ENCODE measurements at places on chromosomes 1 and 21.

GRCh38 chr1:92298213-92298572 lies 594 bp downstream of the GLMN start:
- DNase-seq, result no peak

DNA sequence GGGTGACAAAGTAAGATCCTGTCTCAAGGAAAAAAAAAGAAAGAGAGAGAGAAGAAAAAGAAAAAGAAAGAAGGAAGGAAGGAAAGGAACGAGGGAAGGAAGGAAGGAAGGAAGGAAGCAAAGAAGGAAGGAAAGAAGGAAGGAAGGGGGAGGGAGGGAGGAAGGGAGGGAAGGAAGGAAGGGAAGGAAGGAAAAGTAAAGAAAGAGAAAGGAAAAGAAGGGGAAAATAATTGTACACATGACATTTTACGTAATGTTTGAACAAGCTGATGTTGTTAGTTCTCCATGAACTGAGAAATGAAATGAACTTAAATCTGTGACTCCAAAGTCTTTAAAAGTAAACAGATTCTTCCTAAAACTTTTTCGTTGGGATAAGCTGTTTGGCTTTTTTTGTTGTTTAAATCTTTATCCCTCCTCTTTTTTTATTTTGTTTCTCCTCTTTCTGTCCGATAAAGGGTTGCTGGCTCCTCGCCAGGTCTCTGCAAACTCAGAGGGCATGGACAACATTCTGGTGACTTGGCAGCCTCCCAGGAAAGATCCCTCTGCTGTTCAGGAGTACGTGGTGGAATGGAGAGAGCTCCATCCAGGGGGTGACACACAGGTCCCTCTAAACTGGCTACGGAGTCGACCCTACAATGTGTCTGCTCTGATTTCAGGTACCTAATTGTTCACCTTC lies 59.8 kb downstream of the IL12RB2 start:
- no peak for DNase-seq

DNA sequence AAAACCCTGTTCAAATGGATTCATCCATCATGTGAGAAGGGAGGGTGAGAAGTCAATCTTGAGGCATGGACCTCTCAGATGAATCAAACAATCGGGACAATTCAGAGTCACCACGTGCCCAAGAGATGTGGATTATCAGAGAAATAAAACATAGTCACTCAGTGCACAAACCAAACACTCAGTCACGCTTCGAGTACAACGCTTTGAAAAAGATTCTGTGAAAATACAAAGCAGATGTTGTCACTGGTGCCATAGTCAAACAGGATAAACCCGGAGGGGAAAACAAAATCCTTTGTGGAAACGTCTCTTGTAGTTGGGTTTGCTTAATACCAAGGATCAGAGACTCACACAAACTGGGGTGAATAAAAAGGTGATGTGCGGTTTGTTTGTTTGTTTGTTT lies 188.4 kb downstream of the RRAGC start:
- no peak for DNase-seq

DNA sequence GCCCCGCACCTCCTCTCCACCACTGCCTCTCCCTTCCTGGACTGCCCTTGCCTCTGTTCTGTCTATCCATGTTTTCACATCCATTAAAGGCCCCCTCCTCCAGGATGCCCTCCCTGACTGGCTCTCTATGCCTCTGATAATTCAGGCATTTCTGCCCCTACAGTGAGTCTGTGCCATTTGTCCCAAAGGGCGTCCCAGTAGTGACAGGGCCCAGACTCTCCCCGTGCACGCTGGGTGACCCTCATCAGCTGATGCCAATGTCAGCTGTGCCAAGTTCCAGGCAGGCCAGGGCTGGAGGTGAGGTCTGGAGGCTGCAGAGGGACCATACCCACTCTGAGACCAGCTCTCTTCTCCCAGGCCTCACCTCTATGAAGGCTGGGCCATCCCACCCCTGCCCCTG lies 3.2 kb upstream of the PLEKHG5 start:
- DNase-seq, result no peak

DNA sequence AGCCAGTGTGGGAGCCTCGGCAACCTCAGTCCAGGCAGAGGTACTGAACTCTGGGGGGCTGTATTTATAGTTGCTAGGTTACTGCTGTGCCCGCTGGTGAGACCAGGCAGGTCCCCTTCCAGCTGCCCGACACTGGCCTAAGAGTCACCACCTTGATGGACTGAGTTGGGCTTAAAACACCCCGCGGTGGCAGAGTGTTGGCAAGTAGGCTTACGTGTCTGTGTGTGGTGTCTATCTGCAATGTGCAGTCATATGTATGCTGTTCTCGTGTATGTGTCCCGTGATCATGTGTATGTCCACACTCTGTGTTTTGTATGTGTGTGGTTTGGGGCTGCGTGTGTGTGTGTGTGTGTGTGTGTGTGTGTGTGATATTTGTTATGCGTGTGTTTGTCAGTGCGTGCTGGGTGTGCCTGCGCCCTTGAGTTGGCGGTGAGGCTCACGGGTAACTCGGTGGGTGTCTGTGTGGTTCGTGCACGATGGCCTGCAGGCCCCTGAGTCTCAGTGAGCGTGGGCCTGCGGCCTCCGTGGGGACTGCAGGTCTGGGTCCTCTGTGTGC lies 65.5 kb downstream of the MEF2D start:
- DNase-seq, result no peak

DNA sequence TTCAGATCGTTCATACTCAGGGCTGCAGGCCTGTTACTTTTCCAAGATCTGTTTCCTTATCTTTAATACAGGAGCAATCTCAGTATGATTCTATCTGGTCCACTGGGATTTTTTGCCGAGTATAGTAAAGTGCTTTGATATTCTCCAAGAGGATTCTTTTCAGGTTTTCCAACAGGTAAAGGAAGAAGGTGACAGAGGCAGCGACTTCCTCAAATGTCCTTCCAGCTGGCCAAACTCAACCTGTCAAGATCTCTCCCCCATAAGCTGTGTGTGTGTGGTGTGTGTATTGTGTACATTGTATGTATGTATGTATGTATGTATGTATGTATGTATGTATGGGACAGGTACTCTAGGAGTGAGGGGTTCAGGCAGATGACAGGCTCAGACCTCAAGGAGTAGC lies 1.1 kb downstream of the AKR1A1 start:
- DNase-seq, result no peak

DNA sequence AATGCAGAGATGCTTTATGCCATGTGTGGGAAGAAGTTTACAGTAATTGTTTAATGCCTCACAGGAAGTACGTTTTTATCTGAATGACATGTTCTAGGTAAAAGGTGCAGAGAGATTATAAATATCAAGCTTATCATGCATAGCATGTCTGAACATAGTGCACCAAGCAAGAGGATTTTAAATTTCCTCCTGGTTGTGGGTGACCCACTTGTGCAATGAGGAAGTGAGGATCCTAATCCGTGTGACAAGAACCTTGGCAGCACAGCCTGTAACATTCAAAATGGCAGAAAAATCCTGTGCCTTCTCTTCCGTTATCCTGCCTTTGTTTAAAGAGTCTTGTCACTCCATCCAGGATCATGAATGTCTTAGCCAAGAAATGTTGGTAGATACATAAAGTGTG lies 75.6 kb downstream of the PLA2G4A start:
- DNase-seq, result no peak

GRCh38 chr1:1914101-1914970 lies 724 bp upstream of the CALML6 start:
- no peak for DNase-seq

DNA sequence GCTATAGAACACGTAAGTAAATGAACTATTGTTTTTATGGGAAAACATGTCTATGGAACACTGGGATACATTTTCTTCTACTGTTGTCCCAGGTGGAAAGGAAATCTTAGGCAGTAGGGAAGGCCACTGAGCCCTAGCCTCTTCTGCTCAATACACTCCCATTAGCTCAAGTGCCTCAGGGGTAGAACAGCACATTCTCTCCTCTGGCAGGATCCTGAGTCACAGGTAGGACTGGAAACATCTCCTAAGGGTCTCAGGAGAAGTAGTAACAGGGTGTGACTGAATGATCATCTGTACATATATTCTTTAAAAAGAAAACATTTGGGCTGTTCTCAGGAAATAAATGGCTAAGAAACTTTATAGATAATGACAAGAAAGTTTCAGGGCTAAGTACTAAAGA lies 175.6 kb upstream of the ESRRG start:
- DNase-seq, result no peak

DNA sequence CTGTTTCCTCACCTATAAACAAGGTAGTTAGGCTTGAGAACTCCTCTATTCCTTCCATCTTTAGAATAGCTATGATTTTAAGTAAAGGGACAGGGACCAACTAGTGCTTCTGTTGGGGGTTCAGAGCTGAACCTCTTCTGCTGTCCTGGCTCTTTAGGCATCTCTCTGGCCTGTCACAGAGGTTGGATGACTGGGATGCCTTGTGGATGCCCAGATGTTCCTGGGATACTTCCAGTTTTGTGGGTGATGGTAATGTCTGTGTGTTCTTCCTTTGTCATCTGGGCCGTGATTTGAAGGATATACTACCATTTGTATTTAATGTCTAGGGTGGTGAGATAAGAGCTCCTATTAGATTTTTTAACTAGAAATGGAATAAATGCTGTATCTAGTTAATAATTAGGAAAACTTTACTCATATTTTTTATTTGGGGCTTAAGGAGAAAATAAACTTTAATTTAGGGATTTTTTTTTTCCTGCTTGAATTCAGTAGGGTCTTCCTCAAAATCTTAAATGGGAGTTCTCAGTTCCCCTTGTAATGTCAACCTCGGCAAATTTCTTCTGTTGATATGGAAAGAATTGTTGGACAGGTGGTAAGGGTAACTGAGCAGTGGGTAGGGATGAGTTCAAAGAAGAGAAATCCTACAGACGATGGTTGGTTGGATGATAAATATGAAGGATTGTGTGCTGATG lies 47.2 kb downstream of the LAMC1 start:
- no peak for DNase-seq

GRCh38 chr1:195434566-195435203 lies 1173.6 kb downstream of the KCNT2 start:
- DNase-seq, result no peak

DNA sequence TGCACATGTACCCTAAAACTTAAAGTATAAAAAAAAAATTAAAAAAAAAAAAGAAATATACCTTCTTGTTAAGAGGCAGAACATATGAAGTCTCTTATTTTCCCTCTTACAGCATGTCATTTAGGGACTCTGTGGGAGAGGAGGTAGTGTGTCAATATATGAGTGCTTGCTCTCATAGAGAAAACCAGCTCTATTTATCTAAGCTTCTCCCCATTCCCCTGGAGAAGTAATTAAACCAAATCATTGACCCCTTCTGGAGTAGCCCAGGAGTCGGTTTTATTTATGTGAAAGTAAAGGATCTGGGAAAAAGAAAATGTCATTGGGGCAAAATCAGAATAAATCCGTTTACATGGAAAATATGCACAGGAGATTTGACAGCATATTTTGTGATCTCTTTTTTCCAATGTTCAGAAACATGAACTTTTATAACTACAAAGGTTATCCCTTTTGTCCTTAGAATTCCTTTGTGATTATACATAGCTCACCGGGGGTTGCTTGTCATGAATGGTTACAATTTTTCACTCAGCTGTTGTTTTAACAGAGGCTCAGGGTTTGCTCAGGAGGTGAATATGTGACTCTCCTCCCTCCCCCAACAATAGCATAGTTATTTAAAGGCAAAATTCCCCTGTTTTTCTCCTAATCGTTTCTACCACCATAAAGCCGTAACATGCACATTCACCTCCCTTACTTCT lies 114.5 kb upstream of the C1orf21 start:
- no peak for DNase-seq

DNA sequence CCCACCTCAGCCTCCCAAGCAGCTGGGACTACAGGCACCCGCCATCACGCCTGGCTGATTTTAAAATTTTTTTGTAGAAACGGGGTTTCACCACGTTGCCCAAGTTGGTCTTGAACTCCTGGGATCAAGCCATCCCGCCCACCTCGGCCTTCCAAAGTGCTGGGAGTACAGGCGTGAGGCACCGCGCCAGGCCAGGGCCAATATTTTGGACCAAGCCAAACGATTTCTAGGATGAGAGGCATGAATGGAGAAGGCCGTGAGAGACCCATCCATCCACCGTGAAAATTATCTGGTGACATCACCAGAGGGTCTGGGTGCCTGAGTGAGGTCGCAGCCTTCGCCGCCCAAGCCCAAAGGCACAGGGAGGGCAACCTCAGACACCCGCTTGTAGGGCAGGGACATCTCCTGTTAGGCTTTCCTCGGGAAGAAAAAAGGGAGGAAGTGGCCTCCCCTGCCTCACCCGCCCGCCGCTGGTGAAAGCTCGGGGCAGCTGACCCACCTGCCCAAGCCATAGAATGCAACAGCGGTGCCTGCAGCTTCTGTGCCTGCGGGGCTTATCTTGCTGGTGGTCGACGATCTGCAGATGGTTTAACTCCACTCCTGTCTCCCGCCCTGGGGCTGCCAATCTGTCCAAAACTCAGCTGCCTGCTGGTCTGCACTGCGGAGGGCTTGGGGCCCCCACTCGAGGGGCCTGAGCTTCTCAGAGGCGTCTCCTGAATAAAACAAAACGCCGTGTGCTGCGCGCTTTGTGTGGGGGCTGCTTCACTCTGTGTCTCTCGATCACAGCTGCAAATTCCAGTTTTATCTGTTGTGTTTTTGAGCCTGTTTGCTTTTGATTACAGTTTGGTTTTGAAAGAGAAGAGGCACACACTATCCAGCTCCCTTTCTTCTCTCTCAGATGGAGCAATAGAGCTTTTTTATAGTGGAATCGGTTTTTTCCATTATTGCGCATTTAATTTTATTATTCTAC lies 85.8 kb downstream of the MRPS6 start:
- DNase-seq, result no peak

DNA sequence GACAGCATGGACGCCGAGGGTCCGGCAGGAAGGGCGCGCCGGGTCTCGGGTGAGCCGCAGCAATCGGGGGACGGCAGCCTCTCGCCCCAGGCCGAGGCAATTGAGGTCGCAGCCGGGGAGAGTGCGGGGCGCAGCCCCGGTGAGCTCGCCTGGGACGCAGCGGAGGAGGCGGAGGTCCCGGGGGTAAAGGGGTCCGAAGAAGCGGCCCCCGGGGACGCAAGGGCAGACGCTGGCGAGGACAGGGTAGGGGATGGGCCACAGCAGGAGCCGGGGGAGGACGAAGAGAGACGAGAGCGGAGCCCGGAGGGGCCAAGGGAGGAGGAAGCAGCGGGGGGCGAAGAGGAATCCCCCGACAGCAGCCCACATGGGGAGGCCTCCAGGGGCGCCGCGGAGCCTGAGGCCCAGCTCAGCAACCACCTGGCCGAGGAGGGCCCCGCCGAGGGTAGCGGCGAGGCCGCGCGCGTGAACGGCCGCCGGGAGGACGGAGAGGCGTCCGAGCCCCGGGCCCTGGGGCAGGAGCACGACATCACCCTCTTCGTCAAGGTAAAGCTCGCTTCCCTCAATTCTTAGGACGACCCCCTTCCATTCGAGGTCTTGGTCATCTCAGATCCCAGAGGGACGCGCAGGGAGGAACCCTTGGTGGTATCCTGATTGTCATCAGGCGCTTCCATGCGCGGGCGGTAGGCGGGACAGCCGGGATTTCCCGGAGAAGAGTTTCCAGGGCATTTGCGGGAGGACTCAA lies 1.6 kb downstream of the CLIC6 start:
- DNase-seq, result no peak

Measured in GM19239 (cell line).